BJ (cell line): ENCODE measurements at places on chromosomes 11 and 22.

- no peak for DNase-seq
Observed at GRCh38 chr11:95353706-95354105, 122.7 kb upstream of the SESN3 start.

DNA sequence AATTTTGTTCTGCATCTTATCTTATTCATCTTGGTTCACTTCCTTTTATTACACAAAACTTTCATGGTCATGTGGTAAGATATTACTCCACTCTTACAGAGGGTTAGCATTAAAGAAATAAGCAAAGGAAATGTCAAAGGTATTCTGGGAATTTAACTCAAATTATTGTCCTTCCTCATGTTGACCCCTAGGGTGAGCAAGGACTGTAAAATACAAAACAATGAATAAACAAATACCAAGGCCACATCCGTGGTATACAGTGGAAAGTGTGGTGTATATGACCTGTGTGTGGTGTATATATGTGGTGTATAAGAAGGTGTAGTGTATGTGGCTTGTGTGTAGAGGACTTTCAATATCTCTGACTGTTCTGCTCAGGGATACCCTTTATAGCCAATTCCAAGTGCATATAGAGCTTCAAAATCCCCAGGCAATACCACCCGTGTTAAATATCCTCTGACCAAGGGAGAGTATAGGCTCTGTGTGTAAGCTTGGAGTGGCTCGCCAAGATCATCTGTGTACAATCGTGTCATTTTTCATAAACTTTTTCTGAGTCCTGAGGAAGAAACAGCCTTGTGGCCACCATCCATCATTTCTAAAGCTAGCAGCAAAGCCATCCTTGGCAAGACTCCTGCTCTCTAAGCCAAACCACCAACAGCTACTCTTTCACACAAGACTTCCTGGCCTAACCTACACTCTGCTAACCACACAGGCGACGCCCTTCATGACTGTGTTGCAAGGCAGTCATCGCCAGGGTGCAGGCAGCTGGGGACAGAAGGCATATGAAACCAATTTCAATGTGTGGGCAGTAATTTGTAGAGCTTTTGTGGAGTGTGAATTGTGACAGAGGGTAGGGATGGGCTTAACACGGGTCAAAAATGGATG is 548.0 kb downstream of the ETS1 start:
- peak; percentile 84 for DNase-seq

DNA sequence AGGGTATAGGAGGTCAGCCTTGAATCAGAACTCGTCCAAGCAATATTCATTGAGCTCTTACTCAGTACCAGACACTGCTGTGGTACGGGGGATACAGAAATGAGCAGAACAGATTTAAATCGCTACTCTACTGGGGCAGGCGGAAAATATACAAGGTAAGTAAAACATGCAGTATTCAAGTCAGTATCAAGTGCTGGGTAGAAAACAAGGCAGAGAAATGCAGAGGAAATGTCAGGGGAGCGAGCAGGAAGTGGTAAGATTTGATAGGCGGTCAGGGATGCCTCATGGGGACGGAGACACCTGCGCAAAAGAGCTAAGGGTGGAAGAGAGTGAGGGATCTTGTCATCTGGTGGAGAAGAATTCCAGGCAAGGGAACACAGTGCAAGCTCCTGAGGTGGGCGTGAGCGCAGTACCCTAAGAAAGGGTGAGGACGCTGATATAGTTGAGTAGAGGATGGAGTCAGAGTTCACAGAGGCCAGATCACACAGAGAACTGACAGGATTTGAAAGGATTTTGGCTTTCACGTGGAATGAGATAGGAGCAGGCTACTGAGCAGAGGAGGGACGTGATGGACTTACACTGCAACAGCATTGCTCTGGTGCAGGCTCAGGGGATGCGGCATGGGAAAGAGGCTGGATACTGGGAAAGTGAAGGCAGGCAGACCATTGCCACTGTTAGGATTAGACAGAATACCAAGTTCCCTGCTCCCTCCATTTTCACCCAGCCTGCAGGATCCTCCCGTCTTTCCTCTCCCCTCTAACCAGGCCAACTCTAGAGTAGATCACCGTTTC is 35.8 kb downstream of the SC5D start:
- DNase-seq, result no peak

DNA sequence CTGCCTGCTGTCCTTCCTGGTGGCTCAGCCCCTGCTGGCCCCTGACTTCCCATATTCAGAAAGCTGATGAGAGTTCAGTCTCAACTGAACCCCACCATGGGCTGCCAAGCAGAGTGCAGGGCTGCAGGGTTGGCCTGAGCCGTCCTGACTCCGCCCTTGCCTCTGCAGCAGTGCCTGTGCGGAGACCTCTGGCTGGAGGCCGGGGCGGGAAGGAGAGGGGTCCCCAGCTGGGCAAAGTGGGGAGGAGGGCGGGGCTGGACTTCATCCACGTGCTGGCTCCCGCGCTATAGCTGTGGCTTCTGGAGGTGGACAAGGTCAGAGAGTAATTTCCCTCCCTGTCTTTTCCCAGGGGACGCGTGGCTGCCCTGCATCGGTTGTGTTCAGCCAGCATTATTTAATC is 13.6 kb downstream of the GLB1L3 start:
- no peak for DNase-seq

DNA sequence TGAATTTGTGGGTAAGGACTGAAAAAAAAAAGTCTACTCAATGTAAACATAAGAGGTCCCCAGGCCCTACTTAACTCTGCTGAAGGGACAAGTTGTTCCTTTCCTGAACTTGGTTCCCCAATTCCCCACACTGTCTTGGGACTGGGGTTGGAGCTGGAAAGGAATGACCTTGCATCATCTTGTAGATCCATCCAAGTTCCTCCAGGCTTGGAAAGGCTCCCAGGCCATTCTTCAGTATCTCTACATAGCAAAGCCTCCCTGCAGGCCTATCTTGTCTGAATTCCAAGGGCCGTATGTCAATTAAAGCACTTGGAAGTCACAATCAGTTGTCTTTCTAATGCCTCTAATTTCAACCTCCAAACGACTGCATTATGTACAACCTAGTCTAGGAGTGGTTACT is 361.2 kb downstream of the TMEM135 start:
- DNase-seq, result no peak

GRCh38 chr11:94507485-94507884 is 4.8 kb upstream of the C11orf97 start:
- no peak for DNase-seq

- no peak for DNase-seq
Observed at GRCh38 chr11:926341-926916, 759 bp downstream of the AP2A2 start.

GRCh38 chr11:45655347-45655756 is 10.1 kb downstream of the CHST1 start:
- no peak for DNase-seq

DNA sequence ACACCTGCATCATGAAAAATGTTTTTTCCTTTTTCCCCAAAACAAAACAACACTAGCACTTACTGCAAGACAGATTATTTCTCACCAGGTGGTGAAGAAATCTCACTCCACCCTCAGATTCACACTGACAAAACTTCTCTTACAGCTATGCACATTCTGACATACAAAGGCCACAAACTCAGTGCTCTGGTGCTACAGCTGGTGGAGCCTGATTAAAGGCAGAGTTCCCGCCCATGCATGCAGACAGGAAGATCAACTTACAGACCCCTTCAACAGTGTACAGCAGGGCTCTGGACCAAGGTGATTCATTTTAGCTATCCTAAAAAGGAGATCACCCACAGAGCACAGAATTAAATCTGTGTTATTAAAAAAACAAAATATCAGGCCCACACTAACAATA is 112.6 kb downstream of the CADM1 start:
- DNase-seq, result no peak

GRCh38 chr11:113529606-113530005 is 54.4 kb upstream of the DRD2 start:
- no peak for DNase-seq

GRCh38 chr11:125489166-125489565 is 6.9 kb downstream of the FEZ1 start:
- no peak for DNase-seq

DNA sequence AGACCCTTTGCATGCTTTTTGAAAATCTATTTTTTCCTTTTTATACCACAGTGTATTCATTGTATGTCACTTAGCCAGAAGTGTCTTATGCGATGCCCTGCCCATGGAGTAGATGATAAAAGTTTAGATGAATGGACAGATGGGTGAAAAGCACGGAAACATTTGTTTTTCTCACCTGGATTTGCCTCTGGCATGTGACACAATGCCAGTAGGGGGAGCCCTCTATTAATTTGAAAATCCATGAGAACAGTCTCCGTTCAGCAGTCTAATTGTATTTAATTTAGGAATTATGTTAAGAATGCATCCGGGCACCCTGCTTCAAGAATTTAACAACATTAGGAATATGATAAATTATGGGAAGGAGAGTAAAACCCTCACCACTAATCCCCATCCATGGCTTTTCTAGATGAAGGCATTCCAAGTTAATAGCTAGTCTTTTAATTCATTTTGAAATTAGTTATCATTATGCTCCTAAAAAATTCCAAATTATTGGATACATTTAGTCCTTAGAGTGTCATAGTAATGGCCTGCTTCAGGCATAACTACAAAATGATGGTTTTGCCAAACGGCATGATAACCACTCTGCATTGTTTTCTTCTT is 55.3 kb upstream of the ALKBH3 start:
- no peak for DNase-seq

- no peak for DNase-seq
Observed at GRCh38 chr11:10952872-10953271, 95.0 kb upstream of the ZBED5 start.

DNA sequence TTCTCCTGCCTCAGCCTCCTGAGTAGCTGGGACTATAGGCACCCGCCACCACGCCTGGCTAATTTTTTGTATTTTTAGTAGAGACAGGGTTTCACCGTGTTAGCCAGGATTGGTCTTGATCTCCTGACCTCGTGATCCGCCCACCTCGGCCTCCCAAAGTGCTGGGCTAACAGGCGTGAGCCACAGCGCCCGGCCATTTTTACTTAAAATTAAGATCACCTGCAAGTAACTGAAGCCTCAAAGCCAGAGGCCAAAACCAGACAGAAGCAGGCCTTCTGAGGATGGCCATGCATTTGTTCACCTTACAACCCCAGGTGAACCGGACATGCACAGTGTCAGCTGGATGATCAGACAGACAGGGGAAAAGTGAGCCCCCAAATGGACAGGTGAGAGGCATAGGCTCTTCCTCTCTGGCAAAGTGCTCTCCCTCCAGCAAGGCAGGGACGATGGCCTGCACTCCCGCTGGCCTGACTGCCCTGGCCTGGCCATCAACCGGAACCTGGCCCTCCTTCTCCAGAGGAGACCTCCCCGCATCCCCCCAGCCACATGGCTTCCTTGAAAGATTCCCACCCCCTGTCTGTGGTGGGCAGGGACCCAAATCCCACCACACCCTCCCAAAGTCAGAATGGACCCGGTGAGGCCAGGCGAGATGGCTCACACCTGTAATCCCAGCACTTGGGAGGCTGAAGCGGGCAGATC is 25.9 kb downstream of the APOBEC3H start:
- DNase-seq, result no peak

DNA sequence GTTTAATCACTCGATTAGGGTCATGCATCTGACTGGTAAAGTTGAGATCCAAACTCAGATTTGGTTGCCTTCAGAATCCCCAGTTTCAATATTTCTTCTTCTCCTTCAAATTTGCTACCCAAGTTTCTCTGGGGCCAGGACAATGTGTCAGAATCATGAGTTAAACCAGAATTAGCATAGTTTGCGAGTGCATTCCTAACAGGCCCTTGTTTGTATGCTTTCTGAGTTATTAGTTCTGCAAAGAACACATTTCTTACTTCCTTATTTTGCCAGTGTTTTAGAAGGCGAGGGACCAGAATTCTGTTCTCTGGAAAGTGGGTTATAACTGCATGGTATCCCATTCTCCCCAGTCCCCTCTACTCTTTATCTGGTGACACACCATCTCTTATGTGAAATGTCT is 112.0 kb downstream of the ARL14EP start:
- no peak for DNase-seq

GRCh38 chr11:125070699-125071254 is 7.7 kb downstream of the SLC37A2 start:
- DNase-seq, result peak; percentile 22

GRCh38 chr11:119436711-119437110 is 13.7 kb upstream of the THY1 start:
- no peak for DNase-seq

- DNase-seq, result no peak
Observed at GRCh38 chr11:57444362-57445121, 15.8 kb upstream of the RTN4RL2 start.

- DNase-seq, result no peak
Observed at GRCh38 chr11:78365381-78365792, 52.2 kb downstream of the GAB2 start.

- no peak for DNase-seq
Observed at GRCh38 chr11:38796281-38796680, 2198.2 kb upstream of the RAG2 start.

DNA sequence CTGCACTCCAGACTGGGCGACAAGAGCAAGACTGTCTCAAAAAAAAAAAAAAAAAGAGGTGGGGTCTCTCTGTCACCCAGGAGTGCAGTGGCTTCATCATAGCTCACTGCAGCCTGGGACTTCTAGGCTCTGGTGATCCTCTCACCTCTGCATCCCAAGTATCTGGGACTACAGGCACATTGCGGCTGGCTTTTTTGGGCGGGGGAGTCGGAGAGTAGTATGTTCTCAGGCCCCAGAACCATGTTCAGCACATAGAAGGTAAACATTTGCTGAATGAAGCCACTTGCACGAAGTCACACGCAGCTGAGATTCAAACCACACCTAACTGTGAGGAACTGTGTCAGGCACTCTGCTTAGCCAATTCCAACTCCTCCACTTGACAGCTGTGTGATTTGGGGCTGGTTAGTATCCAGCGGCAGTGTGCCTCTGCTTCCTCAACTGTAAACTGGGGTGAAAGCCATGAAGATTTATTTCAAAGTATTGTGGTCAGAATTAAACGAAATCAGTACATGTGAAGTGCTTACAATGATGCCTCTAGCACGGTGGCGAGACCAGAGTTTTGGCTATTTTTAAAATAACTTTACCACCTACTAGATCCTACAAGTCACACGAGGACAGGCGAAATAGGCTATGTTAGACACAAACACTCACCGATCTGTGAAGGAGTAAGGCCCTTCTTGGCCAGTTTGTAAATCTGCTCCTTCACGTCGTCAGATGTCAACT is 789 bp downstream of the RPS13 start:
- no peak for DNase-seq

GRCh38 chr22:24532075-24532474 is 22.9 kb downstream of the GUCD1 start:
- no peak for DNase-seq

DNA sequence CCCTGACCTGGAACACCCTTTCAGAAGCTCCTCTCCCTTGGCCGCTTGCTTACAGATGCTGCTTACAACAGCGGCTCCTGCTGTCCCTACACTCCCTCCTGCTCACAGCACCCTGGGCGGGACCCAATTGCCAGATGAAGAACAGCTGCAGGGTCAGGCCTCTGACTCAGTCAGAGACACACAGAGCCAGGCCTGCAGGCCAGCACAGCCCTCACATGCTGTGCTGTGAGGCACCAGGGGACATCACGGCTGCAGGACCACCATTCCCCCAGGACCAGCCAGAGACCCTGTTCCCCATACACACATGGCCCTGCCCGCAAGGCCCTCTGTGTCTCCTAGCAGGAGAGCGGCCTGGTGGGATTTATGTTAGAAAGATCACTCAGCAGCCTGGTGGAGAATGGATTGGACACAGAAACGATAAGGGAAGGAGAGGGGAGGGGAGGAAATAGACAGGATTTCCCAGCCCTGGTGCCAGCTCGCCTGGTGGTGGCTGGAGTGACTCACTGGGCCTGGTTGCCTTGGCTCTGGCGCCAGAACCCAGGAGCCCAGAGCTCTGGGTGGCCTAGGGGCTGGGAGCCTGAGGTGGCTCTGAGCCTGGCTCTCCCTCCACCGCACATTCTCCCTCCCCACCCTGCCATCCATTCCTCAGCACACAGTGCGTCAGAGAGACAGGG is 6.7 kb downstream of the CAPN5 start:
- DNase-seq, result peak; percentile 80

GRCh38 chr22:37472418-37473006 is 13.7 kb downstream of the MFNG start:
- DNase-seq, result no peak
